ENCODE measurements at places on chromosomes 7 and 10.

DNA sequence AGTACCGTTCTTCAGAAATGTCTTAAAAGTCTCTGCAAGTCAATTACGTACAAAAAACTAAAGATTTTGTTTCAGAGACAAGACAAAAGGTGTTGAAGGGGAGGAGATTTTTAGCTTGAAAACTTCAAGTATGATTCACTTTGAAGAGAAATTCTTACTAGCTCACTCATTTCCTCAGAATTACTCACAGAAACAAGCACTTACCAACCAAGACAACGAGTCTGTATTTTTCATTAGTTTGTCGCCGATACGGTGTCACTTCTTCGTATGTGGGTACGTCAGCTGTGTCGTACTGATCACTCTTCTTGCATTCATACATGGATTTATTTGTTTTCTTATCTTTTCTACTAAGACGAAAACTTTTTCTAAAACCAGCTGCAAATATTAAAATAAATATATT, 90.6 kb upstream of the ODAD2 start:
- DNase-seq, result no peak

DNA sequence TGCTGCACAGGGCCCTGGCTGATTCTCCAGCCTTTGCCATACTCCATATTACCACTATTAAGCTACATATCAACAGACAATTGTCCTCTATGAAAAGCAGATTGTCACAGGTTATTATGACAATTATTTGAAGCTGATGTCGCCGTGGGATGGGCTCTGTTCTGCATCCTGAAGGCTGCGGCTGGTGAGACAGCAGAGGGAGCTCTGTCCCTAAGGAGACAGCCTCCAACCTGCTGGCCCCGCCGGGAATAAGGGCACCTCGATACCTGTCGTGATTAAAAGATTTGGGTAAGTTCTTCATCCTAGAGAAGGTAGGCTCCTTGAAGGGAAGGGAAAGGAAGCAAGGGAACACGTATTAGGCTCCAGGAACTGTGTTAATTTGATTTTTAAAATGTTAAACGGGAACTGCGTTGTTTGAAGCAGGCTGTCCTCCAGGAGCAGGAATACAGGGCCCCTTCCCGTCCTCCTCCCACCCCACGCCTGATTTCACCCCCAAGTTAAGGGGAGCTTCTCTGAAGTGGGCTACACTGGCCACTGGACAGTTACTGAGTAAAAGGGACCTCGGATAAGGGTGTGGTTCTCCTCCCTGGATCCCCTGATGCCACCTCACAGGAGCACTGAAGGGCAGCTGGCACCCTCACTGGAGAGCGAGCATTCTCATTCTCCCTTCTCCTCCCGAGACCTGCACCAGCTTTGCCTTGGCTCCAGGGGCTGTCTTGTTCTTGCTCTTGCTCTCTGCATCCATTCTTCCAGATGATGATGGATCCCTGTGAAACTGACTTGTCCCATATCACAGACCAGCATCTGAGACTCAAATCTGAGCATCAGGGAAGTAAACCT, 11.8 kb upstream of the TIAL1 start:
- no peak for DNase-seq

- no peak for DNase-seq
Measured at GRCh38 chr10:13658264-13658663, 71.5 kb downstream of the PRPF18 start.

DNA sequence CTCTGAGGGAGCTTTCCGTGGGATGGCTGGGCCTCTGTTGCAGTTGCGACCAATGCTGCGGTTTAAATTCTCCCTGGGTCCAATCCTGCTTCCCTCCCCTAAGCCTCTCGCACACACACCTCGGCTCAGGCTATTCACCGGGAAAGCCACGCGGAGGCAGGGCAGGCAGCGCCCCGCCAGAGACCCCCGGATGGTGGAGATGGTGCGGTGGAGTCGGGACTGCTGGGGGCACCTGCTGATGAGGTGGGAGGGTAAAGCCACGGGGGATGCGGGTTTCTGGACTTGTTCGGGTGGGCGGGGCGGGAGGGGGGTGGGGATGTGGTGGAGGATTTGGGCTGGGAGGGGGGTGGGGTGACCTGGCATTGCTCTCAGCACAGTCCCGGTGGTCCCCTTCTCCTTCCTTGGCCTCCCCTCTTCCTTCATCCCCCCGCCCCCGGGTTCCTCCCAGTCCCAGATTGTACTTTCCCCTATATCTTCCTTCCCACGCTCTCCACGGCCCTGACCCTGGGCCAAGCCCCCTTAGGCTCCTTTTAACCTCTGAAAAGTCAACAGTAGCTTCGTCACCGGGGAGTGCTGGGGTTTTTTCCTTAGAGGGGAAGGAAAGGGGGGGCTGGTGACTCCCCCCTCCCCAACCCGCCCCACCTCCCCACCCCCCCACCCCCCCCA, 16.4 kb downstream of the UNCX start:
- no peak for DNase-seq

- DNase-seq, result peak; percentile 65
Measured at GRCh38 chr7:47100817-47101435, 481.0 kb downstream of the TNS3 start.

DNA sequence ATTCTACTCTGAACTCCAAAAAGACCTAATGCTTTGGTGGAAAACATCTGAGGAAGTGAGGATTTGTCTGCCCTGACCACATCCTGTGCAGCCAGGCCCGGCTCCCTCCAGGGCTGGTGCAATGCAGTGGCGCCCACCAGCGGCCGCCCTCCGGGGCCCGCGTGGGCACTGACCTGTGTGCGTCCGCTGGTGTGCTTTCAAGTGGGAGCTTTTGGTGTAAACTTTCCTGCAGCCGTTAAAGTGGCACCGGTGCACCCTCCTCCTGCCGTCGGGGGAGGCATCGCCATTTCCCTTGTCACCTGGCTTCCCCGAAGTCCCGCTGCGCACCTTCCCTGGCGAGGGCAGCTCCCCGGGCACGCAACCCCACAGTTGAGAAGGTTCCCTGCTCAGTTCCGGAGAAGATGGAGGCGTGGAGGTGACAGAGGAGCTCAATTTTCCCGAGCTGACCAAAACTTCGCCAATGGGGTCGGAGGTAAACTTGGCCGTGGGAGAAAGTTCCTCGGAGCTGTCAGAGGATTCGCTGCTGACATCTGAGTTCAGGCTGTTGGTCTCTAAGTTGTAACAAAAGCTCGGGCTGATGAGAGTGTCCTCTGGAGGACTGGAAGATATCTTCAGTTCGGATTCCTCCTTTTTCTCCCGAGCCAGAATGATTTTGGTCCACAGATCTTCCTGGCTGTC, 3.4 kb downstream of the KLF6 start:
- DNase-seq, result peak; percentile 57

GRCh38 chr10:117684672-117685211, 142.2 kb downstream of the EMX2 start:
- no peak for DNase-seq

DNA sequence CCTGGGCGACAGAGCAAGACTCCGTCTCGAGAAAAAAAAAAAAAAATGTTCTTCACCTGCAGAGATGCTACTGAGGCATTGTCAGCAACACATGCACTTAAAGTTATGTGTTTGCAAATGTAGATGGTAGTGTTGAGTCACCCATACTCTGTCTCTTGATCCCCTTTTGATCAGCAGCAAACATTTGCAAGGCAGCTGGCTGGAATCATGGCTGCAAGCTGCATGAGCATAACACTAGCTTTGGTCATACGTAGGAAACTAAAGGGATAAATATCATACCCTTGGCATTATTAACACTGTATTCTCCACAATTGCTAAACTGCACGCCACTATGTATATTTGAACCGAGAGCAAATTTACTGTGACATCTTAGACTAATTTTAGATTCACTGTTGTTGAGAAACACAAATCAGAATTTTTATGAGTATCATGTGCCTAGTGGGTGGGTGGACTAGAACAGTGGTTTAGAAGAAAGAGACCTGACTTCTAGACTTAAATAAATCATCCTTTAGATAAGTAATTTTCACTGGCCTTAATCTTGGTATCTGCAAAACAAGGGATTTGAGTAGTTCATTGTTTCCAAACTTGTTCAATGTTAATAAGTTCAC, 229.3 kb upstream of the MEOX2 start:
- no peak for DNase-seq

DNA sequence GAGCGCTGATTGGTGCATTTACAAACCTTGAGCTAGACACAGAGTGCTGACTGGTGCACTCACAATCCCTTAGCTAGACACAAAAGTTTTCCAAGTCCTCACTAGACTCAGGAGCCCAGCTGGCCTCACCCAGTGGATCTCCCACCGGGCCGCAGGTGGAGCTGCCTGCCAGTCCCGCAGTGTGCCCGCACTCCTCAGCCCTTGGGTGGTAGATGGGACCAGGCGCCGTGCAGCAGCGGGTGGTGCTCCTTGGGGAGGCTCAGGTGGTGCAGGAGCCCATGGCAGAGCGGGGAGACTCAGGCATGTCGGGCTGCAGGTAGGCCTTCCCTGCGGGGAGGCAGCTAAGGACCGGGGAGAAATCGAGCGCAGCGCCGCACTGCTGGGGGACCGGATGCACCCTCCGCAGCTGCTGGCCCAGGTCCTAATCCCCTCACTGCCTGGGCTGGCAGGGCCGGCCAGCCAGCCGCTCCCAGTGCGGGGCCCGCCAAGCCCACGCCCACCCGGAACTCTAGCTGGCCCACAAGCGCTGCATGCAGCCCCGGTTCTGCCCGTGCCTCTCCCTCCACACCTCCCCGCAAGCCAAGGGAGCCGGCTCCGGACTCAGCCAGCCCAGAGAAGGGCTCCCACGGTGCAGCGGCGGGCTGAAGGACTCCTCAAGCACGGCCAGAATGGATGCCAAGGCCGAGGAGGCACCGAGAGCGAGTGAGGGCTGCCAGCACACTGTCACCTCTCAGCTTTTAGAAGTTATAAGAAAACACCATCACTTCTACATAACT, 128.9 kb downstream of the ZNF438 start:
- no peak for DNase-seq

DNA sequence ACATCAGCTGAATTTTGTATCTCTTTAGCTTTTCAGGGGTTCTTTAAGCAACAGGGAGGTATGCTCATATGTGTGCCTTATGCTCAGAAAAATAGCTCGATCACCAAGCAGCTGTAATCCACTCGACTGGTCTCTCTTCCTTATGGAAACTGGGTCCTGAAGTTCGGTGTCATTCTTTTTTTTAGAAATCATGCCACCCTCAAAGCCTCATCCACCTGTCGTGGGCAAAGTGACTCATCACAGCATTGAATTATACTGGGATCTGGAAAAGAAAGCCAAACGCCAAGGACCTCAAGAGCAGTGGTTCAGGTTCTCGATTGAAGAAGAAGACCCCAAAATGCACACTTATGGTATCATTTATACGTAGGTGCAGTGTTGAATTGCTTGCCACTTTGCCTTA, 83.6 kb downstream of the FANK1 start:
- no peak for DNase-seq

GRCh38 chr7:99244939-99245338, 27.7 kb upstream of the MYH16 start:
- no peak for DNase-seq

- no peak for DNase-seq
Measured at GRCh38 chr10:50346942-50347341, 95.6 kb upstream of the ASAH2 start.

- DNase-seq, result no peak
Measured at GRCh38 chr10:73967022-73967429, 30.9 kb upstream of the VCL start.

GRCh38 chr10:102517553-102517952, 13.8 kb downstream of the SUFU start:
- DNase-seq, result no peak

DNA sequence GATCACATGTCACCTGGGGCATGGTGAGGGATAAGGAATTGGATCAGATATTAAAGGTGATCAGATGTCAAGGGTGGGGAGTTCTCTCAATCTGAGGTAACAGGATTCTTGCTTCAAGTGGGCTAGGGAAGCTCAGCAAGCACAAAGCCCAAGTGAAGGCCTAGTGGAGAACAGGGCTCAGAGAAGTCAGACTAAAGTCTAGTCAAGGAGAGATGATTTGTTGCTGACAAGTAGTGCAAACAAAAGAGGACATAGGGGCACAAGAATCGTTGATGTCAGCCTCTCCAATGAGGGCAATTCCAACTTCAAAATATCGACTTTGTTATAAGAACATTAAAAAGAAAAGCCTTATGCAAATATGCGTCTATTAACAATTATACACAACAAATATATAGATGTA, 852.8 kb upstream of the CELF2 start:
- no peak for DNase-seq

- DNase-seq, result no peak
Measured at GRCh38 chr7:33504266-33504665, 374.9 kb downstream of the BBS9 start.

GRCh38 chr7:35257251-35258124, 3.6 kb upstream of the TBX20 start:
- no peak for DNase-seq

- DNase-seq, result no peak
Measured at GRCh38 chr7:37945336-37945735, 24.9 kb downstream of the EPDR1 start.

DNA sequence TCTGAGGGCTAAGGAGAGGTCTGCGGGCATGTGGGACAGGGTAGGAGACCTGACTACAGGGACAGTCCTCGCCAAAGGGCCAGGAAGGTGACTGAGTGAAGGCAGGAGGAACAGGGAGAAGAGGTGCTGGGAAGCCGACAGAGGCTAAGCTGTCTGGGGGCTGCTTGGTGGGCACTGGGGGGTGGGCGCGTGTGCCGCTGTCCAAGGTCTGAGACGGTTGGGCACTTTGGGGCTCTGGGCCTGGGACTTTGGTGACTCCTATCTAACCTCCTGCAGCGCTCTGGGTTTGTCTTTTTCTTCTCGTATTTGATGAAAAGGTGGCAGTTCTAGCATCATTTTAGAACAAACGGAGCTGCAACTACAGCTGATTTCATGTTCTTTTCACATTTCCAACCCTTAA, 141.5 kb downstream of the C10orf105 start:
- DNase-seq, result no peak

DNA sequence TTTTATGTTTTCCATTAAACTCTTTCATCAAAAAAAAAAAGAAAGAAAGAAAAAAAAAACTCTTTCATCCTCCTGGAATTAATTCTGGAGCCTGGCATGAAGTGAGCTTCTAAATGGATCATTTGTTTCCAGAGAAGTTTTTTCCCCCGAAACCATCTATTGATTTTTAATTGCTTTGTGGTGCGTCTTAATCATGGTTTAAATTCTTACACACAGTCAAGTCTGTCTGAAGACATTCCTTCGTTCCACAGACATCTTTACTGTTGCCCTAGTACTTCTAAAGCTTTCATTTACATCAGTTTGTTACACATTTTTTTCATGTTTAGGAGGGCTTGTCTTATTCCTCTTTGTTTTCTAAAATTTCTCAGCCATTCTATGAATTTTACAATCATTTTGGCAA, 493.4 kb upstream of the FOXK1 start:
- DNase-seq, result no peak

- no peak for DNase-seq
Measured at GRCh38 chr7:27636326-27637006, 26.2 kb downstream of the HIBADH start.

GRCh38 chr10:94112321-94112720, 118.6 kb downstream of the PLCE1 start:
- no peak for DNase-seq

DNA sequence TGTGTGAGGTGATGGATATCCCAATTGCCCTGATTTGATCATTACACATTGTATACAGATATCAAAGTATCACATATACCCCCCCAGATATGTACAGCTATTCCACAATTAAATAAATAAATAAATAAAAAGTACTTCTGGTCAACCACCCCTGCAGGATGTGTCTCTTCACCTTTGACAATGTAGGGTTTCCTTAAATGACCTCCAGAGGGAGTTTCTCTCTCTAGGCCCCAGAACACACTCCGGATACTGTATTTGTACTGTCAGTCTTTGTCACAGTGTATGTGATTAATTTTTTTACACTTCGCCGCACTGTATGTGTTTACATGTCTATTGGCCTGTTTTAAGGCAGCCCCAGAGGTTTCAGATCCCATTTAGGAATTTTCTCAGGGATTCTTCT, 123.6 kb downstream of the ADCYAP1R1 start:
- no peak for DNase-seq
